ENCODE measurements at places on chromosomes 7 and 10.

DNA sequence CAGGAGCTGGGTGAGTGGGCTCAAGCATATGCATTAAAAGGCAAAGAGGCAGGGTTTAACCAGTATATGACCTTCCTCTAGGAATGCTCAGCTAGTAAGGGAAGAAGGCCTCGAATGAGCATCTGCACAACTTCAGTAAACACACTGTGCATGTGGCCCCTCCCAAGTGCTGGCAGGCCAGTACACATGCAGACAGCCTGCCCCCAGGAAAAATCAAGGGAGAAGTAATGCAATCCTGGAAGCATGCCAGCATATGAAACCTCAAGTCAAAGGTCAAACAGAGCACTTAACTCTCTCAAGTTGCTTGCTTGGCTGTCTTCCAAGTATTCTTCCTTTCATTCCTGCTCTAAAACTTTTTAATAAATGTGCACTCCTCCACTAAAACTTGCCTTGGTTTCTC is 208.4 kb downstream of the ACTR3B start:
- DNase-seq = no peak

DNA sequence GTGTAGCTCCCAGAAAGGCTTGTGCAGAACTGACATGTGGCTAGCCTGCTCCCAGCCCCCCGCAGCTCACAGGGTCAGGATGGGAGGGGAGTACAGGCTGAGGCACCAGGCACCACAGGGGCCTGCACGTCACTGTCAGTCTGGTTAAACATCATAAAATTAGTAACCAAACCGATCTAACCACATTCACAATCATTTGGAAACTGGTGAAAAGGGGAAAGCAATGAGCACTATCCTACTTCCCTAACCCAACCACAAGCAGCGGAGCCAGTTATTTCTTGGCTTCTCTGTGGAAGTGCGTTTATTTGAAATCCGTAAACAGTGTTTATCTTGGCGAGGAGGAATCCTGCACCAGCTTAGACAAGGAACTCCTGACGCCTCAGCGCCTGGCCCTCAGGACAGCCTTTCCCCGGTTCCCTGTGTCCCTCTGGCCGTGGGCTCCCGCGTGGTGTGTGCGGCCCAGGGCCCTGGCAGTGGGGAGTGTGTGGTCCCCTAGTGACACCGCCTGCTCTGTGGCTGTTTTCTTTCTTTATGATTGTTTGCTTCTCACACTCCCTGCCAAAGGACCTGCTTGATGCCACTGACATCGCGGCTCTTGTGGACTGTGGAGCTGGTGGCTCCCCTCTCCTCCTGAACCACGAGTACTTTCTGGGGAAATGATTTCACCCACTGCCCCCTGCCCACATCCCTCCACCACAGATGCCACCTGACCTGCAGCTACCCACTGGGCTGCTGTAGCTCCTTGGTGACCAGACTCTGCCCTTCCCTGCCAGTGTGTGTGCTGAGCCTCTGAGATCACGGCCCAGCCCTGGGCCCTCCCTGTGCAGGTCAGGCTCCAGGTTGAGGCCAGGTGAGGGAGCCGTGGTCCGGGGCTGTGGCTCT is 38.0 kb downstream of the INPP5A start:
- DNase-seq = peak; percentile 79

GRCh38 chr7:44225566-44226395 is 25.0 kb downstream of the YKT6 start:
- no peak for DNase-seq

DNA sequence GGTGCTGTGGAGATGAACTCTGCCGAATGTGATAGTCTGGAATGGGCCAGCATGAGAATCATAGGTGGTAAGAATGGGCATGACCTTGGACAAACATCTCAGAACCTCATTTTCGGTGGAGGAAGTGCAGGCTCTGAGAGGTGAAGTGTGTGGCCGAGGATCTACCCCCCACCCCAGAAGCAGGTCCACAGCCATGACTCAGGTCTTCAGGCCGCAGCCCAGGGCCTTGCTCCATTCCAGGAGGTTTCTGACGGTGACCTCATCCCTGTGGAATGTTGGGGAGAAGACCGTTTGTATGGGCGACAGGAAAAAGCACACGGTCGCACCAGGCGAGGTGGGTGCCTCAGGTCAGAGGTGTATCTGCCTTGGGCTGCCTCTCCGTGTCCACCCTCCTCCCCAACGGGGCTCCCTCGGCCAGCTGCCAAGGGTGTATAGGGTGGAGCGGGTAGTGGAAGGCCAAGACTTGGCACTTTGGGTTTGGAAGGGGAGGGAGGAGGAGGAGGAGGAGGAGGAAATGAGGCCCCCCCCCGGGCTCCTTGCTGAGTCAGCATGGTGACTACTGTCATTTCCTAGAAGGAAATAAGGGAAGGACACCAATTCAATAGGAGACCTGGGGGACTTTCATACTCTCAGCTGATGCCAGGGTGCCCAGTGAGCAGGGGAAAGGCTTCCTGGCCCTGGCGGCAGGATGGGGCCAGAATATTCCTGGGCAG is 168.0 kb upstream of the RHEB start:
- DNase-seq = peak; percentile 67

DNA sequence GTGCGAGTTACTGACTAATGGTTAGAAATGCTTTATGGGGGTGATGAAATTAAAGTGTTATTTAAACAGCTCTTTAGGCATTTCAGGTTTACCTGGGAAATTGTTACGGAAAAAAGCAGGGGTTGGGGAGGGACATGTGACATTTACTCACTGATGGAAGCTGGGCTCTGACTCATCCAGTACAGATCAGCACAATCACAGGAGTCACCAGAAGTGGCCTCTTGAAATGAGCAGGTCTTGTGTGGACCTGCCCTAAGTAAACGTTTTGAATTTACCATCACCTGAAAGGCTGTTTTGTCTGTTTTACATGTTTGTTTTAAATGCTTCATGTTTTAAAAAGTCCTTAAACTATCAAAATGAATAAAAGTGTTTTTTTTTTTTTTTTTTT is 2.3 kb downstream of the GLRX3 start:
- no peak for DNase-seq

DNA sequence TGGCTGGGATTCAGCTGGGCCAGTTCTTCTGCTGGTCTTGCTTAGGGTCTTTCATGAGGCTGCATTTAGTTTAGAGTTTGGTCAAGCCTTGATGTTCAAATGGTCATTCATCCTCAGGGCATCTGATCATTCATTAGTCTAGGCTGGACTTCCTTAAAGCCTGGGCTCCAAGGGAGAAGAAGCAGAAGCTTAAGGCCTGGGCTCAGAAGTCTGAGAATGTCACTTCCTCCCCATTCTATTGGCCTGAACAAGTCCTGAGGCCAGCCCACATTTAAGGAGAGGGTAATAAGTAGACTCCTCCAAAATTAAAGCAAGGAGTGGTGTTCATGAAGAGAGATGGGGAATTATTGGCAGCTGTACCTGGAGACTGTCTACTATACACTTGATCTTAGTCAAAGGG is 193.2 kb upstream of the HABP2 start:
- DNase-seq = no peak

GRCh38 chr7:26279405-26279804 is 12.3 kb upstream of the SNX10 start:
- DNase-seq = no peak

GRCh38 chr10:6586501-6586900 is 6.4 kb upstream of the PRKCQ start:
- DNase-seq = no peak

DNA sequence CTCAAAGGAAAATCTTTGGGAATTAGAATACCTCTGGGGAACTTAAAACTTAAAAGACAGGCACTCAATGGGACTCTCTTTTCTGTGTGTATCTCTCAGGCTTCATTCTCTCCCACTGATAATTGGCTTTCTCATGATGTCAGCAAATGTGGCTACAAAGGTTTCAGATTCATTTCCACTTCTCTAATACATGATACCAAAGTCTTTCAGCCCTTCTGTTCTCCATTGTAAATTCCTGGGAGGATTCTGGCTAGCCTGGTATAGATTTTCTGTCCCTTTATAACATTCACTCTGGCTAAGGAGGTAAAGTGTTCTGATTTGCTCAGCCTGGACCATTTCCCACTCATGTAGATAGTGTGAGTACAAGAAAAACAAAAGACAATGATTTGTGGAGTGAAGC is 606.2 kb downstream of the PCDH15 start:
- DNase-seq = peak; percentile 67

DNA sequence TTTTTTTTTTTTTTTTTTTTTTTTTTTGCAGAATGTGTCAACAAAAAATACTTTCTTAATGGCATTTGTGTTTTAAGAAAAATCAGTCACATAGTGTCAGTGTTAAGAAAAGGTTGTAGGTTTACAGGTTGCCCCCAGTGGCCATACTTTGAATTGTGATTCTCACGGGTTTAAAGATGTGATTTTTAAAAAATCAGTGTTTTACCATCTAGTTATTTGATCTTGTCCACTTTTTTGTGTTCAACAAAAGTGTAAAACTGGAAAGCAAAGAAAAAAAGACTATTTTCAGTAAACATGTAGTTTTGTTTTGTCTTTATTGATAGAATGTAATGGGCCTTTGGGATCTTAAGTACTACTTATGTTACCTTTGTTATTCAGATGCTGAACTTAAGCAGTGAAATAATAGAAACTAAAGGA is 25.7 kb downstream of the SUV39H2 start:
- DNase-seq = peak; percentile 51

DNA sequence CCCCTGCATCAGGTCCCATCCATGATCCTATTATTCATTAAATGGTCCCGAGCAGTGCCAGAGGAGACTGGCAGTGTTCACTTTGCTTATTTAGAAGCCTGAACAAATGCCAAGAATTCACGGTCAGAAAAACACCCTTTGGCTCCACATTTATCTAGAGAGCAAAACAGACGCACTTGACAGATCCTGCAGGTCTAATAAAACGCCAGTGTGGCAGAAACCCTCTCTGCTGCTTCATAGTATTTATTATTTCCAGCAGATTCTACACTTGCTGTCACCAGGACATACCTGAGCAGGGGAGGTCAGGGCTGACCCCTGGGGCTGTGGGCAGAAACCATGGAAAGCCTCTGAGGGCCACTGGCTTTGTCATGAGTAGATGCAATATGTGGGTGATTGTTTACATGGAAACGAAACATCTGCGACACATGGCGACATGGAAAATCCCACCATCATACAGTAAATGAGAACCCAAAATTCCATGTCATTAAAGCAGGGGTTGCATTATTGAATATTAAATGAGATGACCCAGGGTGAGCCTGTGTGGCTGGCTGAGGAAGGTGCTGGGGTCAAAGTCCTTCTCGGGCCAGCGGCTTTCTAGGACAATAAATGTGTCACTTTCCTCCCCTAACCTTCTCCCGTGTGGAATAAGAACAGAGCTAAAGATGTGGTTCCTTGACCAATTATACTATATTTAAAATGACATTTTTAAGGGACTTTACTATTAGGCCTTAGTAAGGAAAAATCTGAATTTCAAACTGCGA is 205.9 kb upstream of the SVIL start:
- DNase-seq = no peak

GRCh38 chr10:127046975-127047877 is 142.0 kb downstream of the DOCK1 start:
- peak; percentile 15 for DNase-seq

DNA sequence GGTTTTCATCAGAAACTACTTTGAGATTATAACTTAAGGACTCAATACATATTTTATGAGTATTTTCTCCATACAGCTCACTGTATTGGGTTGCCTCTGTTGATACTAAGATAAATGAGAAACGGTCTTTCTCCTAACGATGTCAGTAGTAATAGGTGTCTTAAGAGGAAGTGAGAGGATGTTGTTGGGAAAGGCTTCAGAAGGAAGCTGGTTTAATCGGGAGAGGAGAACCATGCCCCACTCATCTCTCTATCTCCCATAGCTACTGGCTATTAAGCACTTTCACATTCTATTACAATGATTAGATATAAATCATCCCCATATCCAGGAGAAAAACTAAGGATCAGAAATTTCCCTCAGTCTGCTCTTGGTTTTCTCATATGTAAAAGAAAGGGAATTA is 2.0 kb downstream of the CLEC5A start:
- DNase-seq = no peak

GRCh38 chr10:13110908-13111307 is 10.9 kb downstream of the OPTN start:
- DNase-seq = no peak

GRCh38 chr10:33460505-33461294 is 126.2 kb upstream of the NRP1 start:
- no peak for DNase-seq

GRCh38 chr10:129771576-129771975 is 192.5 kb downstream of the EBF3 start:
- DNase-seq = no peak

- peak; percentile 80 for DNase-seq
Observed at GRCh38 chr10:16965740-16966447, 148.7 kb upstream of the RSU1 start.

GRCh38 chr10:62373995-62374861 is at the start of gene ZNF365:
Gene ZNF365, plus strand, starts transcription at chr10:62374369. Its CDS starts 1,825 bp downstream, at chr10:62376194.
- peak; percentile 83 for DNase-seq

GRCh38 chr7:47574482-47575329 is 7.2 kb downstream of the TNS3 start:
- no peak for DNase-seq
